Smooth muscle cell of the umbilical artery (primary cell): ENCODE measurements at places on chromosomes 7 and 10. TPM values are rescaled to one million over a fixed set of nuclear protein-coding genes. Genes with fewer than 3 reads are reported as not detected.

The ITGA8 gene
- total RNA-seq: under 0.01 and 0.05 TPM in 2 replicates

The HYAL4 gene
- not detected in 2 replicates for total RNA-seq

The RBP4 gene
- 0.09 and 0.30 TPM in 2 replicates for total RNA-seq

The EBF3 gene
- not detected in 2 replicates for total RNA-seq

The ARID5B gene
- 22.8 and 25.2 TPM in 2 replicates for total RNA-seq

The CHST12 gene
- total RNA-seq: 4.5 and 10.8 TPM in 2 replicates

The AIFM2 gene
- total RNA-seq: 4.5 and 6.5 TPM in 2 replicates

The ZNF92 gene
- 8.9 and 13.7 TPM in 2 replicates for total RNA-seq

The SFXN4 gene
- 10.2 and 12.2 TPM in 2 replicates for total RNA-seq

The OLAH gene
- 0.30 and 0.65 TPM in 2 replicates for total RNA-seq

The ADRA2A gene
- total RNA-seq: not detected in 2 replicates

The ABCC2 gene
- 0.65 and 0.89 TPM in 2 replicates for total RNA-seq

The SUV39H2 gene
- 9.2 and 16.1 TPM in 2 replicates for total RNA-seq
